ENCODE measurements at places on chromosomes 2 and 18.

GRCh38 chr2:133163111-133163510 is 405.2 kb downstream of the NCKAP5 start:
- DNase-seq = no peak

DNA sequence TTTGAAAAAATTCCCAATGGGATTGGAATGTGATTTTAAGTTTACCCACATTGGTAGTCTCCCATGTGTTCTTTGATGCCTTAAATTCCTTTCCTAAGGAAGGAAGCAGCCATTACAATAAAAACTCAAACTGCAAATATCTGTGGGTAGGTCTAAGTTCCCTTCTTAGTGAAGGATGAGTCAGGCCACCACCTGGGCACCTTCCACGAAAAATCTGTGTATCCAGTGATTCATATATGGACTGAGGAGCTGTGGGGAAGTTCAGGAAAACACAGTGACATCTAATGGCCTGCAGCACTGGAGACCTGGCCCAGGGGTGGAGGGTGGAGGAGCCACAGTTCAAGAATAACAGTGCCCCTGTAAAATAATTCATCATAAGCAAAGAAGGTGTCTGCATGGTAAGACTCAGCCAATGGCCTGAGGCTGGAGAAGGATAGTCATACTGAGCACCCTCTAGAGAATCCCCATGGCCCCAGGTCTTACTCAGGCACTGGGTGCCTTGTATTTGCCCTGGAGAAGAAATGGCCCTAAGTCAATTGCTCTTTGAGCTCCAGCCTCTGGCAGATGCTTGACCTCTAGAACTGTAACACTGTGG is 248.6 kb downstream of the SP3 start:
- DNase-seq = no peak

DNA sequence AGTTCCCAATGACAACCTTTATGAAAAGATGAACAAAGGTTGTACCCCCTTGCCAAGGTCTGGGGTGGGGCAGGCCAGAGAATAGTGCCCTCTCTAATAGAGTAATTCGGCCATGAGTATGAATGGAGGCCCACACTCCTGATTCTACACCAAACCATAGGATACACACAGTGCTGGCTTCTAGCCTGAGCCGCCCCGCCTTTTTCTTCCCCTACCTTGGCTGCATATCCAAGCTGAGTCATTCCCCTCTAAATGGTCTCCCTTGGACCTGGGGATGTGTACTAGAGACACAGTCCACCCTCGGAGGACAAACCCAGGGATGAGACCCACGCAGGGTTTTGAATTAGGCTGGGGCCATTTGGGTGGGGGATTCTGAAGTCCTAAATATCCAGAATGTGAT is 107.2 kb upstream of the CAPN13 start:
- no peak for DNase-seq

- no peak for DNase-seq
Measured at GRCh38 chr2:67485431-67485830, 88.3 kb downstream of the ETAA1 start.

DNA sequence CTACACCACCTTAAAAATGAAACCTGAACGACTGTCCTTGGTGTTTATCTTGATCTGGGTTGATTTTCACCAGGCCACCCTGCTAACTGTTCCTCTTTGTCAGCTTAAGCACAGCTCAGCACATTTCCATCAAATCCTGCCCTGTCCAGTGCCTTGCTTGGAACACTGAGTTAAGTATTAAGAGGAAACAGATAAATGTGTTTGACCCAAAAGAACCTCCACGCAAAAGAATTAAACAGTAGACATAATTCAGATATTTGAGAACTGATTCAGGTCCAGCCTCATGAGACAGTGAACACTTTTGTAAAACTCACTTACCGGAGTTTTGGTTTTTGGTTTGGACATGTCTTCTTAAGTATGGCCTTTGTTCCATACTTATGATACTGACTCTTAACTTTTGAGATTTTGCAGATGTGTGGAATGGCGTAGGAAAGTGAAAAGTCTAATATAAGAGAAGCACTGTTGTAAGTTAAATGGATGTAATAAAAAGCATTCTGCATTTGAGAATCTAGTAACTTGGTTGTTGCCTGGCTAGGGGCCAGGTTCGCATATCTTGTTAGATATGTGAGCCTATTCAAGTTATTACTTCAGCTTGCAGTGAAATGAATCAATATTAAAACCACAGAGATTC is 88.9 kb upstream of the SERPINE2 start:
- DNase-seq = no peak

GRCh38 chr2:238067939-238068338 is 7.1 kb downstream of the SCLY start:
- no peak for DNase-seq

DNA sequence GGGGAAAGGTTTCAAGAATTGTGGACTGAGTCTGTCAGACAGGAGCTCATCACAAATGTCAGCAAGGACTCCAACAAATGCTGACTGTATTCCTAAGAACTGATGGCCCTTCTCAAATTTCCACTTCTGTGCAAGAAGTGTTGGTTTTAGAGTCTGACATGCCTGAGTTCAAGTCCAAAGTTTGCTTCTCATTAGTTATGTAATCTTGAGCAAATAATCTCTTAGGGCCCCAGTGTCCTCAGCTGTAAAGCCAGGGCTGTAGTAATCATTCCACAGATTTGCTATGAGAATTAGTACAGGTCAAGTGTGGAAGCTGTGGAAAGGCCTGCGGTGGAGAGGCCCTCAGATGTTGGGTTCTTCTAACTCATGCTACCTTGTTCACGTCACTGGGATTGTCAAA is 23.9 kb downstream of the MEP1B start:
- DNase-seq = no peak

- DNase-seq = no peak
Measured at GRCh38 chr2:196075196-196075595, 6.6 kb upstream of the DNAH7 start.

DNA sequence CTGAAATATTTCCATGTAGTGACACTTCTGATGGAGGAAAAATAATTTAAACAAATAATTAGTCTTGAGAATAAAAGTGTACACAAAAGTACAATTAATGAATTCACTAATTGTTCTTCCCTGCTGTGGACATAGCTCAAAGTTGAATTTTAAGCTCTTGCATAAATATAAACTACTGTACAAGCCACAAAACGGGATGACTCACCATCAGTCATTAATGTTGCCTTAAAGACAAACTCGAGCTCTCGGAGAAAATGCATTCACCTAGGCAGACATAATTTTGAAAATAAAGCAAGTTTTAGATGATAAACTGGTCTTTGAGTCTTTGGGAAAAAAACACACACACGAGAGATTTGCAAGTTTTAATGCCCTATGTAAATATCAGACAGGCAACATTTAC is 436.4 kb downstream of the ZNF521 start:
- DNase-seq = no peak

GRCh38 chr2:200305797-200306195 is 697 bp upstream of the SPATS2L start:
- DNase-seq = no peak

Data from effector CD4-positive, alpha-beta T cell (primary cell).